ENCODE measurements at places on chromosomes 7 and 10.

DNA sequence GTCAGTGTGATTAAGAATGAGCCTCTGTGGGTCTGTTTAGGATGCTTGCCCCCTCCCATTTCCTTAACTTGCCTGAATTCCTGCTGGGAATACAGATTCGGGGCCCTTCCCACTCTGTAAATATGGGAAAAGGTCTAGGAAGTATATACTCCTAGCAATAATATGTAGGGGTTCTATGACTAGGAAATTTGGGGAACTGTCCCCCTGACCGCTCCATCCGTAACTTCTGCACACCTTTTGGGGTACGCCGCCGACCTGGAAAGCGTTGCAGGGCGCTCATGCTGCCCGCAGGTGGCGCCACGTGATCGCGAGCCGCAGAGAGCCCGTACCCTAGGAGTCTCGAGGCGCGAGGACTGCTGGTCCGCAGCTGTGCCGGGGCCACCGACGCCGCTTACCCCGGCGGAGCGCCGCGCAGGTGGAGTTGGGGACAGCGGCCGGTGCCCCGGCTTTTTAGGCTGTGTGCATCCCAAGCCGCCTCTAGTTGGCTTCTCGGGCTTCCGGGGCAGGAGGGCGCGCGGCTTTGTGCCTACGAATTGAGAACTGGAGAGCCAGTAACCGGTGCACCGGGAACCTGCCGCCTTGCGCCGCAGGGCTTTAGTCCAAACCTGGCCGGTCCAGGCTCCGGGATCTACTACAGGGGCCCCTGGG lies 656 bp upstream of the CNNM2 start:
- DNase-seq: peak; percentile 50

DNA sequence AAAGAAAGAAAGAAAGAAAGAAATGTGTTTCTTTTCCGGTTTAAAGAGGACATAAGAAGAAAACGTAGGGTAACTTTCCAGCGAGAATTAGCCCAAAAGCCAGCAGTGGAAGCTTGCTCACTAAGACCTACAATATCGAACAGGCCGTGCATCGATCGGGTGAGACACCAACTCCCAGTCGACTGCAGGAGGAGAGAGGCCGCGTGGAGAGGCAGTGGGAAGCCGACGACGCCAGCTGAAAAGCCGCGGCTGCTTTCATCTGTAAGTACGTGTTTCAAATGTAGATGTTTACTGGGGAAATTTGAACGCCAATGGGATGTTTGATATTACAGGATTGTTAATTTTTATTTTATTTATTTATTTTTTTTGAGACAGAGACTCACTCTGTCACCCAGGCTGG lies 28.6 kb upstream of the GIMAP8 start:
- no peak for DNase-seq

GRCh38 chr10:125568156-125568555 lies 114.8 kb downstream of the TEX36 start:
- no peak for DNase-seq

GRCh38 chr7:67438198-67438882 lies 441.7 kb downstream of the TYW1 start:
- DNase-seq: no peak

DNA sequence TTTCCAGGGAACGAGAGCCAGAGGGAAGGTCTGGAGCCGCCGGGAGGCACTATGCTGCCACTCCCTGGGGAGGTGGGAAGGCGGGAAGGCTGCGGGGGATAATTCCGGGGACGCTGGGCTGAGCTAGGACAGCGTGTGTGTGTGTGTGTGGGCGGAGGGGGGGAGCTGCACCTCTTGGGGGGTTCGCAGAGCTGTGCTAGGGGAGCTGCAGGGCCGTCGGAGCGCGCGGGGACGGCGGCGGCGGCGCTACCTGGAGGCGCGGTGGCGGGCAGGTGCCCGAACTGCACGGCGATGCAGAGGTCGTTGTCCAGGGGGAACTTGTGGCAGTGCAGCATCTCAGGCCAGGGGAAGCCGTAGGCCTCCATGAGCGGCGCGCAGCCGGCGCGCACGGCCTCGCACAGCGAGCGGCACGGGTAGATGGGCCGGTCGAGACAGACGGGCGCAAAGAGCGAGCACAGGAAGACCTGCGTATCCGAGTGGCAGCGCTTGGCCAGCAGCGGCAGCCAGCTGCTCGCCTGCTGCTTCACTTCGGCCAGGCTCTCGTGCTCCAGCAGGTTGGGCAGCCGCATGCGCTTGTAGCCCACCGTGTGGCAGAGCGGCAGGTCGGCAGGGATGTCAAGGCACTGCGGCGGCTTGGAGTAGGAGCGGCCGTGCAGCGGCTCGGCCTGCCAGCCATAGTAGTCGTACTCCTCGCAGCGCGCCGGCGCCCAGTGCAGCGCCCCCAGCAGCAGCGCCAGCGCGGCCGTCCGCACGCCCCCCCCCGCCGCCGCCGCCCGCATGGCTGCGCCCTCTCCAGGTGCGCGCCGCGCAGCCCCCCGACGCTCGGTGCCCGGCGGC lies 526 bp downstream of the SFRP5 start:
- DNase-seq: no peak

DNA sequence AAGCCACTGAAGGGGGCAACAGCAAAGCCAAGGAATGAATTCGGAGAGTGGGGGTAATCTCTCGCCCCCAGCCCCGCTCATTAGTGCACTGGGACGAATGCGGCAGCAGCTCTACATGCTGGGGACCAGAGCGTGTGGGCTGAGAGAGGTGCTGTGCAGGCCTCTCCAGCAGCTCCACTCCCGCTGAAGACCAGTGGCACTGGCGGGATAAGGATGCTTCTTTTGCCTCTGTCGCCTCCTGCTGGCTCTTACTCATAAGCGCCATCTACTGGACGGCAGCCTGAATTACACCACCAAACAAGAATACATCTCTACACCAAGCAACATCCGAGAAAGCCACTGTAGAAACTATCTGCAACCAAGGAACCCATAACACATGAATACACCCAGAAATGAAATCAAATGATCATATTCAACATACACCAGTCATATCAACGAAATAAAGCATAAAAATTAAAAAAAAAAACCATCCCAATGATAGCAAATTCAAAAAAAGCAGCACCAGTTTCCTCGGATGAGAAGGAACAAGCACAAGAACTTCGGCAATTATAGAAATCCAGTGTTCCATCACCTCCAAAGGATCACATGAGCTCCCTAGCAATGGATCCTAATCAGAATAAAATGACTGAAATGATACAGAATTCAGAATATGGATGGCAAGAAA lies 79.0 kb upstream of the TMEM168 start:
- DNase-seq: peak; percentile 67

DNA sequence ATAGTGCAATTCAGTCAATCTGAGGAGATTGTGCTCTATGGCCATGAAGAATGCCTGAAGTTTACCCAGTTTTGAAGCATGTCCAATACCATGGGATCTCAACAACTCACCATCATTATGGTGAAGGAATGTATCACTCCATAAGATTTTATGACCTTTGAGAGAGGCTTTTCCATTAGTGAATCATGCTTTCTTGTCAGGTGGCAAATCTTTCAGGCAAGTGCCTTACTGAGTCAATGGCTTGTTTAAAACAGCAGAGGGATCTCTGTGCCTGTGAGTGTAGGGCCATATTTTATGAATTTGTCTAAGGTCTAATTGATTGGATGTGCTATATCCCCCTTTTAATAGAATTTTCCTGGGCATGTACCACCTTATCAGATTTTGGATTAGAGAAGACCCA lies 131.5 kb downstream of the CCDC7 start:
- no peak for DNase-seq

DNA sequence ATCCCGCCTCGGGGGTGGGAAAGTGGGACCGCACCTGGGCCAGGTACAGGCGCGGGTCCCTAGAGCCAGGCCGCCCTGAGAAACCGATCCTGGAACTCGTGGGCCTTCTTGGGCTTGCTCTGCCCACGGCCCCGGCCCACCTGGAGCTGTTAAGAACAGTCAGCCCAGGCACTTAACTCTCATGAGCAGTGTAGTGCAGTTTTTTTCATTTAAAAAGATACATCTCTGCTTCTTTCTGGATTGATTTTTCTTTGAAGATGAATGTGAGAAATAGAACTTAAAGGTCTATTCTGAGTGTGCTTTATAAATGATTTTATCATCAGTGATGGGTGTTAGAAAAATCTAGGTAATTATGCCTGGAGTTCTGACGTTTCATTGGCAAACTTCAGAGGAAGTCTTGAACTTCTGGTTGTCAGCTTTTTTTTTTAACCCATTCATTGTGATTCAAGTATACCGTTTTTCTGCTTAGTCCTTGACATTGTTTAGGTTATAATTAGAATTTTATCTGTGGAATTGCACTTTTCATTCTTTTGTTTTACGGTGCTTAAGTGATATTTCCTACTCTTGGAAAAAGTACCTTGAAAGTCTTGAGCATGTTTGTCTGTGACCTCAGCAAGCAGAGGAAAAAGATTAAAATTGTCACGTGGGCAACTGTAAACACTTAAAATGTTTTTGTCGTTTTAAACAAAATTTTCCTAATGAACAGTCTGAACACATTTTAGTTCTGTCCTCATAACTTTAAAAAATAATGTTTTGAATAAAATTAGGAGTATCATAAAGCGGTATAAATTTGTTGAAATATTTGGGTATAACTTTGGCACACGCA lies 906 bp downstream of the CDK1 start:
- no peak for DNase-seq

GRCh38 chr7:114086537-114086913 lies 167.7 kb upstream of the PPP1R3A start:
- DNase-seq: no peak

DNA sequence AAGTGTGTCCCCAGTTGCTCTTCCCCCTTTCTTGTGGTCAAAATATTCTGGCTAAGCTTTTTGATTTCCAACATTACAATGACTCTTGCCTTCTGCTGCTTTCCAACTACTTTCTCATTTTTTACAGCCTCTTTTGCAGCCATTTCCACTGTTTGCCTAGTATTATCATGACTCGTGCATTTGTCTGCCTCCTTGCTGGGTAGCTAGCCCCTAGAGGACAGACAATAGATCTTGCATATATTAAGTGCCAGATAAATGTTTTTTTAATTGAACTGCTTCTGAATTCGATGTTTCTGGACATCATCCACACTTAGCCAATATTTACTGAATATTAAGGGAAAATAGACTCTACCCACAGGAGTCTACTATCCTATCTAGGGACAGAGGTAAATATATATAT lies 124.5 kb downstream of the POU6F2 start:
- DNase-seq: no peak

DNA sequence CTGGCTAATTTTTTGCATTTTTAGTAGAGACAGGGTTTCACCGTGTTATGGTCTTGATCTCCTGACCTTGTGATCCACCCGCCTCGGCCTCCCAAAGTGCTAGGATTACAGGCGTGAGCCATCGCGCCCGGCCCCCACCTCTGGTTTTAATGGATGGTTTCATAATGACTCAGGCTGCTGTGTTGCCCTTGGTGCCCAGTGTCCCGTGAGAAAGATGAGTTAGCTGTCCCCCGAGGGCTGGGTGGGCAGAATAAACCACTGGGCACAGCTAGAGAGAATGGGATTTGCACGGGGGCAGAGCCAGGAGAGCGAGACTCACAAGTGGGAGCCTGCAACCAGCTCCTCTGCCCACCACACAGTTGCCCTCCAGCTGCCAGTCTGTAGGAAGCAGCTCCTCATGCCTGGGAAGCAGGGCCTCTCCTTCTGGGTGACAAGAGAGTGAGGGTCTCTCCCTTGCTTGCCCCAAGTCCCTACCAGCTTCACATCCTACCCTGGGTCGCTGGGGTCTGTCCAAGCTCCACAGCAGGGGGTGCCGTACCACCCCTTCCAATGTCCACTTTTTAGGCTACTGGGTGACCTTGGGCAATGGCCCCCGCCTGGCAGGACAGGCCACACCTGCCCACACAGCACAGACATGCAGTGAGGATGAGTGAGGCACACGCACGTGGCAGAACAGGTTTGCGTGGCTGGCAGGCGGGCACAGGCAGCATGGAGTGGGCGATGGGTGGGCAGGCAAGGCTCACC lies 16.1 kb upstream of the NDST2 start:
- DNase-seq: no peak

GRCh38 chr10:119653209-119653608 lies 2.0 kb downstream of the BAG3 start:
- DNase-seq: peak; percentile 80

DNA sequence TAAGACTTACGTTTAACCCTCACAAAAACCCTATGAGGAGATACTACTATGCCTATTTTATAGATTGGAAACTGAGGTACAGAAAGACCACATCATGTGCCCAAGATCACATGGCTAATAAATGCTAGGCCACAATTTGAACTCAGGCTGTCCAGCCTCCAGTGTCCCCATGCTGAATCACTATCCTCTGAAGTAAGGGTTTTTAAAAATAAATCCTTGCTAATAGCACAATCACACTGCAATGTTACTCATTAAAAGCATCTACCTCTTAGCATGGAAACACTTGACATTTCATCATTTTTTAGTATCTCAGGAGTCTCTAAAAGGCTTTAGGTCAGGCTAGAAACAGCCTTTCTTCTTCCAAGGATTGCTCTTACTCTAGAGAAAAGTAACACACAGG lies 50.0 kb upstream of the PPP1R3C start:
- no peak for DNase-seq

- DNase-seq: no peak
These were observed 9.7 kb upstream of the PPP1R35 start for GRCh38 chr7:100446040-100446439.

DNA sequence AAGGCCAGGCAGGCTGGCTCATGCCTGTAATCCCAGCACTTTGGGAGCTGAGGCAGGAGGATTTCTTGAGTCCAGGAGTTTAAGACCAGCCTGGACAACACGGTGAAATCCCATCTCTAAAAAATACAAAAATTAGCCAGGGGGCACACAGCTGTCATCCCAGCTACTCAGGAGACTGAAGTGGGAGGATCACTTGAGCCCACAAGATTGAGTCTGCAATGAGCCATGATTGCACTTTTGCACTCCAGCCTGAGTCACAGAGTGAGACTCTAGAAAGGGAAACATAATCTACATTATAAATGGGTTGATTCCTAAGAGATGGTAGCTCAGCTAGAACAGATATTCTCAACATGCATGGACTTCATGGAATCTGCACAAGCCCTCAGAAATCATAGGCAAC lies 6.3 kb upstream of the LIPF start:
- no peak for DNase-seq

GRCh38 chr10:101612872-101613271 lies 24.8 kb downstream of the DPCD start:
- DNase-seq: no peak

DNA sequence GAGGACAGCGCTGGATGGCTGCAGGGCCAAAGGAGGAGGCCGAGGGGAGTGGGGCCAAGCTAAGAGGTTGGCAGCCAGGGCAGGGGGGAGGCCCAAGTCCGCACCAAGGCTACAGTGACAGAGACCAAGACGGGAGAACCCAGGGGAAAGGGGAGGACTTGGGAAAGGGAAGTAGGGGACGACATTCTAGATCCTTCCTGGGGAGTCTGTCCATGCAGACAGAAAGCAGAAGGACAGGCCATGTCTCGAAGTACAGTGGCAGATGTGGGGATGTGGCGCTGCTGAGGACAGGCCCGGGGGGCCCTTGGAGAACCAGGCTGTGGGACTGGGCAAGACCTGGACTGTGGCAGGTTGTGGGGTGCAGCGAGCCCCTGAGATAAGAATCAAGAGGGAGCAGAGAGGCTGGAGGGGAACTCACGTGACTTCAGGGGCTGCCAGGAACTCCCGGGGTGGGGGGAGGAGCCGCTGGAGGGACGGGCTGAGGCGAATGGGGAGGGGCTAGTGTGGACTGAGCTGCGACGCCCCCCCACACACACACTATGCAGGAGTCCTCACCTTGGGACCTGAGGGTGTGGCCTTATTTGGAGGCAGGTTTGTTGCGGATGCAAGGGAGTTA lies 68.5 kb upstream of the TNRC18 start:
- no peak for DNase-seq

Data from Jurkat, Clone E6-1 (cell line).